ENCODE measurements at places on chromosomes 7 and 10.

DNA sequence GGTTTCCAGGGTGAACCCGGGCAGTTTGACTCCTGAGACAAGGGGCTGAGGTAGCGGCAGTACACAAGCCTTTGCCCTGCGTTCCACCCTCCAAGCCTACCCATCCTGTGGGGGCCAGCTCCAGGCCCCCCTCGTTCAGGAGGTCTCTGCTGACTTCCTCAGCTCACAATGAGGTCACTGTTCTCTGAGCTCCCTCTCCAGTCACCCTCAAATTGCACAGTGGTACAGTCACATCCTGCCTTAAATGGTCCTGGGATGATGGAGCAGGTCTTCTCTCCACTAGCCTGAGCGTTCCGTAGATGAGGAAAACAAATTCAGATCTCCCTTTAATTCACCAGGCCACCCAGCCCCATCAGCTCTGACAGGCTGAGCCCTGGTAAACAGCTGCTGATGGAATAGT is 90.2 kb downstream of the SH3PXD2A start:
- peak; percentile 78 for DNase-seq

GRCh38 chr10:62719061-62719460 is 85.5 kb upstream of the ADO start:
- no peak for DNase-seq

DNA sequence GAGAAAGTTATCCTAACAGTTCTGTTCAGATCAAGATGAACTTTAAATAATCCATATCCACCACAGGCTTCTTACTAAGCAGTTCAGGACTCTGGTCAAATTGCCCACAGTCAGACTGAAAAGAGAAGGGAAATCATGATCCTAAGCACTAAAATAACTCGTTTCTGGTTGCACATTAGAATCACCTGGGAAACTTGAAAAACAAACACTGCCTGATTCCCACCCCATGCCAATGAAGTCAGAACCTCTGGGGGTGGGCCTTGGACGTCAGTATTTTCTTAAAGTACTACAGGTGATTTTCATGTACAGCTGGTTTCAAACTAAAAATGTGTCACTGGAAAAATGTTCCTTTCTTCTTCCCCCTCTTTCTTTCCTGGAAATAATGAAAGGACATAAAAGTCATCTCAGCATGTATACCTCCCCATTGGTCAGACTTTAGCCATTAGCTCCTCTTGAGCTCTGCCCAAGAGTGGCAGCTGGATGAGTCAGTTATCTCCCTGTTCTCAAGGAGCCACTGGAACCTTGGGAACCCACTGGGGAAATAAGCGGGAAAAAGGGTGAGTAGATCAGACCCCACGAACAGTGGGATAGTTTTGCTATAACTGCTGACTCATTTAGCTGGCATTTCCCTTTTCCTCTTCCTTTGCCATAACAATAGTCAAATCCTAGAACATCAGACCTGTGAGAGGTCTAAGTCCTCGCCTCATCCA is 75.3 kb upstream of the IL6 start:
- peak; percentile 72 for DNase-seq

DNA sequence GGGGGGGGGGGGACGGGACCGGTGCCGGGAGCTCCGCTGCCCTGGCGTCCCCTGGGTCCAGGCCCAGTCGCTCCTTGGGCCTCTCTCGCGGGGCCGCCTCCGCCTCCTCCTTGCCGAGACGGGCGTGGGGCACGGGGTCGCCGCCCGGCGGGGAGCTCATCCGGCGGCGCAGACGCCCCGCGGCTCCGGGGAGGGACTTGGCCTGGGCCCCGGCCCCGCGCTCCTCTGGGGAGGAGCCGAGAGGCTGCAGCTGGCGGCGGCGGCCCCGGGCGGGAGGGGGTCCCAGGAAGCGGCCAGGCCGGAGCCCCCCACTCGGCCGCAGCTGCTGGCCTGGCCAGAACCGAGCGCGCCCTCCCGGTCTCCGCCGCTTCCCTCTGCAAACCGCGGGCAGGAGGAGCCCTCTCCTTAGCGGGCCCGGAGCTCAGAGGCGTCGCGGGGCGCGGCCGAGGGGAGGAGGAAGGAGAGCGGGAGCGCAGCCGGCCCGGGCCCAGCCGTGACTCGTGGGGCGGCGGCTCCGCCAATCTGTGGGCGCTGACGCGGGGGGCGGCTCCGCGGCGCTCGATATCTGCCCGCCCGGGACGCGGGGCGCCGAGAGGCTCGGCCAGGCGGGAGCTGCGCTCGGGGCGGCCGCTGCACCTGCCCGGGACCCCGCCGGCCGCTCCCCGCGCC is at the start of gene FAM20C:
Gene FAM20C (plus strand): TSS at position 591 of the 669 bp plus-strand sequence. CDS start 629 bp downstream, outside the sequence.
- DNase-seq, result peak; percentile 92

GRCh38 chr7:40923626-40924025 is 779.3 kb downstream of the INHBA start:
- DNase-seq, result peak; percentile 29

- DNase-seq, result peak; percentile 6
Observed at GRCh38 chr7:115782696-115783490, 247.7 kb downstream of the TFEC start.

- no peak for DNase-seq
Observed at GRCh38 chr7:50411332-50411731, 38.8 kb downstream of the FIGNL1 start.

DNA sequence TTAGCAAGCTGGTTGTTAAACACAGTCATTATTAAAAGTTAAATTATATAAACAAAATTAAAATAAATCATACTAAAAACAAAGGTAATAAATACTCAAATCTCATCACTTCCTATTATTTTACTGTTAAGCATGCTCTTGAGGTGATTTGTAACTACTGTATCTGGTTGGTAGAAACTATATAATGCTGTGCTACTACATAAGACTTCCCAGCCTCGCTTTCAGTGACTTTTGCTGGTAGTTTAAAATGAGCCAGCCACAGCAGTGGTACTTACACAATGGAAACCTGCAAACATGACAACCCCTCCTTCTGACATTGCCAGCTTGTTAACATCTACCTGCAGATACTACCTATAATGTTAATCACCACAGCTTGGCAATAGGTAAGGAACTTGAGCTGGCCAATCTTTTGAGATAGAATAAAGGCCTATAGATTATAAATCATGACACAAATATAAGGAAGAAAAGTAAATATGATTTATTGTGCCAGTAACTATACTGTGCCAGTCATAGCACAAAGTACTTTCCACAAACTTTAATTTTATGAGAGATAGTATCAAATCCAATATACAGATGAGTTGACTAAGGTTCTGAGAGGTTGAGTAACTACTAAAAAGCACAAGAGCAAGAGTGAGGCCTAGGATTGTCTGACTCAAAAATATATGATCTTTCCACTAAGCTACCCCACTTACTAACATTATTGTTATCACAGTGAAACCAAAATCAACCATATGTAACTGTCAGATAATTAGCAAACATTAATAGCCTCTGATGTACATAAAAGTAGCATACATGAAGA is 181.1 kb upstream of the ASAH2 start:
- no peak for DNase-seq

GRCh38 chr7:52005613-52006012 is 689.0 kb upstream of the COBL start:
- DNase-seq, result no peak

DNA sequence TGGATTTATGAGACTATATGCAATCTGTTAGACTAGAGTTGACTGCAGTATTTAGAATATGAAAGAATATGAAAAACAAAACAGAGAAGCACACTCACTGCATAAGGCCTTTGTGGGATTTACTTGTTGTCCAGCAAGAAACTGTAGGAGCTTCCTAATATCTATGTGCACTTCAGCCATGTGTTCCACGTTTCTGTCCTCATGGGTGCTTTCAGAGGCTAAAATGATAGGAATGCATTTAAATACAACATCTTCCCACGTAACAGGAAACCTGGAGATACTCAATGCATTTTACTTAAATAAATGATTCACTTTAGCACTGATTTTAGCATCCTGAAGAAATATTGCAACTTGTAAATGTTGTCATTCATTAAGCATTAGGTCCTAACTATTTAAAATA is 11.7 kb downstream of the HUS1 start:
- DNase-seq, result no peak

GRCh38 chr7:3767917-3768777 is 467.1 kb downstream of the SDK1 start:
- DNase-seq, result no peak

GRCh38 chr10:49488056-49488717 is 50.7 kb downstream of the ERCC6 start:
- peak; percentile 48 for DNase-seq

DNA sequence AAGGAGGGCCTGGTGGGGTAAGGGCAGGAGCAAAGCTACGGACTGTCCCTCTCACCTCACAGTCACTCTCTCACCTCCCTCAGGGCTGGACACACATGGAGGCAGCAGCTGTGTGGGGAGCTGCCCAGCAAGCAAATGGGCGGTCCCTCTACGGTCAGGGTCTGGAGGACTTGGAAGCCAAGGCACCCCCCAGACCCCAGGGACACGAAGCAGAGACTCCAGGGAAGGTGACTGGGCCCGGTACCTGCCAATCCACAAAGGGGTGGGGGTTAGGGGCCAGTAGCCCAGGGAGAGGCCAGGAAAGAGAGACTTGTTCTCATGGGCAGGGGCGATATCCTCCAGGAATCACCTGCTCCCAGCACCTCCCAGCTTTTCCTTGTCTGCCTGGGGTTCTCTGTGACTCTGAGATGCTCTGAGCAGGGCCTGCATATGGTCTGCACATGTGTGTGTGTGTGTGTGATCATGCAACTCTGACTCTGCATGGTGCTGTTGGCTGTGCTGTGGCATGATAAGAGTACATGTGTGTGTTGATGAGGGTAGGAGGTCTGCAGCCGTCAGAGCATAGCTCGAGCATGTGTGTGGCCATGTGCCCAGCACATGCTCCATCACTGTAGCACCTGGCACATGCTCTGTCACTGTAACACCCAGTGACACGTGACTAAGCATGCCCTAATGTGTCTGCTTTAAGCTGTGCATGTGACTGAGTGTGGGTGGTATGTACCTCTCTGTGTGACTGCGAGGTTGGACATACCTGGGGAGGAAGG is 4.6 kb upstream of the LDB3 start:
- DNase-seq, result no peak

GRCh38 chr7:19410106-19410505 is 264.9 kb upstream of the FERD3L start:
- DNase-seq, result peak; percentile 39

DNA sequence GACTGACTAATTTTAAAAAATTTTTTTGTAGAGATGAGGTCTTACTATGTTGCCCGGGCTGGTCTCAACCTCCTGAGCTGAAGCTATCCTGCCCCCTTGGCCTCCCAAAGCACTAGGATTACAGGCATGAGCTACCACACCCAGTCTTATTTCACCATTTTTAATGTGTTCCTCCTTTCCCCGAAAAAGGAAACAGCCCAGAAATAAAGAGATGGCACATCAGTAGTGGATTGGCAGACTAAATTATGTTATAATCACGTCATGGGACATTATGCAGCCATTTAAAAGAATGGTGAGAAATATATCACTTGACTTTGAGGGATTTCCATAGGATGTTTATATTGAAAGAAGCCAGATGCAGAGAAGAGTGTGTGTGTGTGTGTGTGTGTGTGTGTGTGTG is 40.5 kb downstream of the CAPZA2 start:
- no peak for DNase-seq

DNA sequence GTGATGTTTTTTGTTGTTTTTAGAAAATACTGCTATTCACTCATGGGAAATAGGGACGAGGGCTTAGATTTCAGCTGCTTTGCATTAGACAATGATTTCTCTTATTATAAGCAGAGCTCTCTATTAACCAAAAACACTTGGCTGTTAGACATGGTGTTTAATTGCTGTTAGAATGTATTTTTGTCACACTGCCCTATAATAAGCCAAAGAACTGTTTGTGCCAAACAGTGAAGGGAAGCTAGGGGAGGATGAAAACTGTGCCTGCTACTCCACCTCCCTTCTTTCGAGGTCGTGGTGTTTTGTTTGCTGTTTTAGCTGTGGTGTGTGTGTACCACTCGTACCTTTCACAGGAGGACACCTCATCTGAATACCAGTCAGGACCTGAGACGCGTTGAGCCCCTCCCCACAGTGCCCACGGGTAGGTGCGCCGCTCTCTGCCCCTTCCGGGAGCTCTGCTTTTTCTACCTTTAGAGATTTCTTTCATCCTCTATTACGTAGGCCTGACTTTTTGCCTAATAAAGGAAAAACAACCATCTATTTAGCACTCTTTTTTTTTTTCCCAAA is 57.9 kb downstream of the CUX1 start:
- no peak for DNase-seq

- peak; percentile 50 for DNase-seq
Observed at GRCh38 chr10:112375721-112376395, 1.9 kb downstream of the ACSL5 start.

- no peak for DNase-seq
Observed at GRCh38 chr10:1567152-1567551, 170.2 kb downstream of the ADARB2 start.

DNA sequence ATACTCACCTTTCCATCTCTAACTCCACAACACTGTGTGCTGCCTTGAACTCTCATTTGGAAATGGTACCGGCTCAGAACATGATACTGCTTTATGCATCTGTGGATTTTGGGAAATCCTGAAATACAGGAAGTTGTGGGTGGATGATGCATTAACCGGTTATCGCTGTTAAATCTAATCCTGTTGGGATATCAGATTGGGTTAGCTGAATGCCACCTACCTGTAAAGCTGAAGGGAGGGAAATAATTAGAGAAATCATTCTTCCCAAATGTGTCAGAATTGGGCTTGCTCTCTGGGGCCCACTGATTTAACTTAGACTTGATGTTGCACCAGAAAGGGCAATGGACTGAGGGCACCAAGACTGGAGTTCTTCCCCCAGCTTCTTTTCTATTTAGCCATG is 54.0 kb downstream of the CH25H start:
- DNase-seq, result no peak

GRCh38 chr7:117038408-117038807 is 85.1 kb downstream of the ST7 start:
- DNase-seq, result no peak

- no peak for DNase-seq
Observed at GRCh38 chr7:129089521-129090212, 34.8 kb upstream of the TNPO3 start.

GRCh38 chr7:141356161-141356560 is 195.0 kb upstream of the AGK start:
- no peak for DNase-seq

GRCh38 chr7:130397051-130397757 is 16.9 kb downstream of the CPA1 start:
- DNase-seq, result no peak

- DNase-seq, result no peak
Observed at GRCh38 chr7:112366886-112367285, 83.4 kb upstream of the IFRD1 start.

DNA sequence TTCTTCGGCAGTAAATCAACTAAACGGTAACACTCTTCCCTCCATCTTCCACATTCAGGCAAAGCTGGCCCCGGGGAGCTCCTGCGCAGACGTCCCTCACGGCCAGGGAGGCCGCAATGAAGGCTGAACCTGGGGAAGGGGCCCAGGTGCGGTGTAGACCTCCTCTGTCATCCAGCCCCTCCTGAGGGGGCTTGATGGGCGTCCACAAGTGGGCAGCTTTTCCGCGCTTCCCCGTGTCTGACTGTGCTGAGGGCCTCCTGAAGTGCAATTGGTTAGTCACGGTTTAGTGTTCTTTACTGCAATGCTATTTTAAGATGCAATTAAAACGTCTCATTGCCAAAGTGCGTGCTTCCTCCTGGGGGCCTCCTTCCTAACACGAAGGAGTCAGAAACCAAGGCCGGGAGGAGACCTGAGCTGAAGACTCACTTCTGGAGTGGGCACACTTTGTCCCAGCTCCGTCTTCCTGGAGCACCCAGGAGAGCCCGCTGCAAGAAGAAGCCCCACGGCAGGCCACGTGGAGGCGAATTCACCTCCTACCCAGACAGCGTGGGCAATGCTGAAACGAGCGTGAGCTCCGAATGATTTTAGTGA is 173.3 kb downstream of the ELFN1 start:
- DNase-seq, result peak; percentile 87

Data from foreskin fibroblast (primary cell).